ENCODE measurements at places on chromosomes 1 and 21. TPM values are rescaled to one million over a fixed set of nuclear protein-coding genes. Genes with fewer than 3 reads are reported as not detected.

DNA sequence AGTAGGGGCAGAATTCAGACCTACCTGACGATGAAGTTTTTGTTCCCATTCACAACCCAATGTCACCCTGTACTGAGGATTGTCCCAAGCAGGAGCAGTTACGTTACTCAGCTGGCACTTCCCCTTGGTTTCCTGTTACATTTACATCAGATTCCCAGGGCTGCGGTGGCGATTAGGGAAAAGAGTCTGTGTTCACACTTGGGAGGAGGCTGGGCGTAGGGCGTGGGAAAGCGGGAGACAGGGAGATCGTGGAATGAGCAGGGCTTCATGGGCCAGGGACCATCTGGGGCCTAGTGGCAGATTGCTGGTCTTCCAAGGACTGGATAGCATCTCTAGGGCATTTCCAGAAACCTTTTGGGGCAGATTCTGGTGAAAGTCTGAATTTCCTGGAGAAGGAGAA is 39.0 kb downstream of the TBX19 start:
- no peak for DNase-seq

GRCh38 chr1:228275430-228276173 is 67.8 kb downstream of the OBSCN start:
- DNase-seq, result peak; percentile 91

NUF2 gene
- not detected for total RNA-seq

GRCh38 chr1:107171333-107171732 is 30.5 kb downstream of the NTNG1 start:
- DNase-seq, result no peak

GRCh38 chr1:39167632-39168209 is 36.8 kb upstream of the MACF1 start:
- no peak for DNase-seq

GRCh38 chr1:45557422-45557944 is 6.9 kb downstream of the AKR1A1 start:
- DNase-seq, result no peak

- DNase-seq, result no peak
Measured at GRCh38 chr1:26025517-26025916, 3.9 kb downstream of the EXTL1 start.

DNA sequence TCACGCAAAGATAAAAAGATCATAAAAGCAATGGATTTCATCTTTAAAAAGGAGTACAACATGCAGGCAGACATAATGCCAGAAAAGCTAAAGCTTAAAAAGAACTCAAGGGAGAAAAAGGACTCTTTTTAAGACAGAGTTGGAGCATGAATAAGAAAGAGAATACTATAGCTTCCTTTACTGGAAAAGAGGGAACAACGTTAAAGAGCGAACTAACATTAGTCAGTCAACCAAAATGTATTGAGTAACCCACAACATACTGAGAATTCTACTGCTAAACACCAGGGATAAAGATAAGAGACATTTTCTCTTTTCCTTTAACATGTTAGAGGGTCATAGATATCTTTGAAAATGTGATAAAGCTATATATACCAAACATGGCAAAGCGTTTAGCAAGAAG is 182.0 kb downstream of the DUSP10 start:
- no peak for DNase-seq

TDRD5 gene
- total RNA-seq, result not detected

THAP3 gene
- total RNA-seq, result 10.4 TPM

GRCh38 chr1:234327577-234328164 is 45.6 kb upstream of the COA6 start:
- DNase-seq, result no peak

GRCh38 chr1:15985611-15986297 is 9.9 kb upstream of the ZBTB17 start:
- no peak for DNase-seq

Data from heart right ventricle (tissue), 16 donors.